ENCODE measurements at places on chromosomes 12 and 14. TPM values are rescaled to one million over a fixed set of nuclear protein-coding genes. Genes with fewer than 3 reads are reported as not detected.

Gene CLEC4A
- total RNA-seq = 0.84 TPM

Gene ZFYVE26
- 18.9 TPM for total RNA-seq

Gene RPAP3
- 55.2 TPM for total RNA-seq

Gene ADAMTS20
- total RNA-seq = not detected

Gene C1R
- total RNA-seq = 1.2 TPM

All from activated CD8-positive, alpha-beta memory T cell treated with anti-CD3 and anti-CD28 coated beads for 36 hours (primary cell).